GM04504 (cell line): ENCODE measurements at places on chromosomes 6 and 20.

DNA sequence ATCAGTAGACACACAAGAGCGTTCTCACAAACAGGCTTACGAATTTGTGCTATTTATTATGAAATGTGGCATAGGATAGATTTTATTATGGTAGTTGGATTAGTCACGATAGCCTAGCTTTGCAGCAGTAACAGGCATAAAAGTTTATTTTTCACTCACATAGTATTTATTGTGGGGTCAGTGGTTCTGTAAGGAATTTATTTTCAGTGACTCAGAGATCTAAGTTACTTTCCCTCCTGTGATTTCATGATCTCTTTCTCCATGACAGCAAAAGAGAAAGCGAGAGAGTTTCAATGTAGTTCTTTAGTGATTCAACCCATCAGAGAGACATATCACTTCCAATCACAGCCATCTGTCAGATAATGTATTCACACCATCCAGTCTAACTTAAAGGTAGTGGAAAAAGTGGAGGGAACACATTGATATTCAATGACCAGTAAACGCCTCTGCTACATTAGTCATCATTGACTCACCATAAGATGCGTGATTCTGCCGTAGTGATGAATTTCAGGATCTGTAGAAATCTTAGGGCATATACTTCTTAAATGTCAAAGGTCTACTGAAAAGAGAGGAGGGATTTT, 605.5 kb downstream of the HDGFL1 start:
- DNase-seq, result peak; percentile 84

DNA sequence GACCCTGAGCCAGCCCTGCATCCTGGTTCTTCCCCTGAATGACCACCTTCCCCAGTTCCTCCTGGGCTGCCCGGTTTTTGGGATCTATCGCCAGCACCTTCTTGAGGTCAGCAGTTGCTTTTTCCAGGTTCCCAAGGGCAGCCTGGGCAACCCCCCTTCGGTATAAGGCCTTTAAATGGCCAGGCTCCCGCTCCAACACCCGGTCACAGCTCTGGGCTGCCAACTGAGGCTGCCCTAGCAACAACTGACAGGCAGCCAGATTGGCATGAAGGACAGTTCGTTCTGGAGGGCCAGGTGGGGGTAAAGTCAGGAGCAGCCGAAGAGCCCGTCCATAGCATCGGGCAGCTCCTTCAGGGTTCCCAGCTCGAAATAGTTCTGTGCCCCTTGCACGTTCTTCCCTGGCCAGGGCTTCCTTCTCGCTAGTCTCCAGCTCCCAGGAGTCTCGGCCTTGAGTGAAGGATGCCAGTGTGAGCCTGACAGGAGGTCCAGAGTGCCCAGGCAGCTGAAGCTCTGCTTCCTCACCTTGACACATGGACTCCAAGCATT, 778 bp upstream of the ATF6B start:
- DNase-seq, result no peak

GRCh38 chr20:44901974-44902373, 7.9 kb upstream of the PABPC1L start:
- DNase-seq, result no peak

GRCh38 chr6:84597238-84597875, 167.0 kb downstream of the TBX18 start:
- no peak for DNase-seq

DNA sequence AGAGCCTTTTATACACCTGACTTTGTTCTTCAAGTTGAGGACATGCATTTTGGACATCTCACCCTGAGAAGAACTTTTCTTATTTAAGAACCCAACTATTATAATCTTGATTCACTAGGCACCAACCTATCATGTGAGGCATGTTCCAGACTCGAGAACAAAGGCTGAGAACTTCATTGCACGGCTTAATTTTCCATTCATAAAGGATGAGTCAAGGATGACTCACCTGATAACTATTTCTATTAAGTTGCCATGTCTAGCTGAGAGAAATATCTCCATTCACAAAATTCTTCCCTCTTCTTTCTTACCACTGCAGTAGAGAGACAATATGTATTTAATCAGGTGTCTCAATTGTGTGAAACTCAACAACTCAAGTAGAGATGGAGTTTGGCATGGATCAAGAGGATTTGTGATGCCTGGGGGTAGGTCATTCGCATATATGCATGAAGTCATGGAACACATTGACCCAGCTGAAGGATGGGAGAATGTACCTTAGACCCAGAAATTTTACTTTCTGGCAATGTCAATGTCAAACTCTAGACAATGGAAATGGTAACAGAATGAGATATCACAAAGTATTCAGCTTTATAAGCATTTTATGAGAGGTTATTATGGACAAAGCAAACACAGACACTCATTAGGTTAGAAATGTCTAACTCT, 208.7 kb upstream of the PRND start:
- peak; percentile 69 for DNase-seq

DNA sequence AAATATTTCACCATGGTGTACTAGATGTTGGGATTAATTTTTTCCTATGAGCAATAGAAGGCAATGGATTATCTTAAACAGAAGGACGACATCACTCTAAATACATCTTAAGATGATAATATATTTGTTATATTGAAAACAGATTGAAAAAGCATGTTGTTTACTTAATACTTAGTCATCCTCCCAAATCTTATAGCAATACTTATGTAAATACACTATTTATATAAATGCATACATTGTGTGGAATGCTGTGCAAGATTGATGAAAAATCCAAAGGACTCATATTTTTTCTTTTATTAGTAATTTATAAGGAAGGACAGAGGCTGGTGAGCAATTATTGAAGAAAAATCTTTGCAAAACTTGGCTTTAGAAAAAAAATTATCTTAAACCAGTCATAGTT, 593.5 kb downstream of the MMUT start:
- DNase-seq, result no peak

GRCh38 chr20:35316086-35316485, 23.9 kb upstream of the FAM83C start:
- no peak for DNase-seq

- DNase-seq, result no peak
Observed at GRCh38 chr6:38248500-38249234, 391.1 kb downstream of the BTBD9 start.

DNA sequence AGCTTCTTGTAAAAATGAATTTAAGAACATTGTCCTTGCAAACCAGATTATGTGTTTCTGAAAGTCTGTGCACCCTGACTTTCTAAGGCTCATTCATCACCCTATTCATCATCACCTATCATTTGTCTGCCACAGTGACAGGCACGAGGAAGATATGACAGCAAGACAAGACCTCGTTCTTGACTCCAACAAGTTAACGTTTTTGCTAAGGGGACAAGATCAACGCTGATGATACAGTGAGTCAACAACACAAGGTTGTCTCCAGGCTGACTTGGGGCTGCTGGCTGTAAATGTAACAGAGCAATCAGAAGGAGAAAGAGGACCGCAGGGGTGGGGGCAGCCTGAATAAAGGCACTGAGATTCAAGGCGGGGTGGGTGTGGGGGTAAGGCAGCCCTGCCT, 94.2 kb downstream of the FOXC1 start:
- DNase-seq, result no peak

DNA sequence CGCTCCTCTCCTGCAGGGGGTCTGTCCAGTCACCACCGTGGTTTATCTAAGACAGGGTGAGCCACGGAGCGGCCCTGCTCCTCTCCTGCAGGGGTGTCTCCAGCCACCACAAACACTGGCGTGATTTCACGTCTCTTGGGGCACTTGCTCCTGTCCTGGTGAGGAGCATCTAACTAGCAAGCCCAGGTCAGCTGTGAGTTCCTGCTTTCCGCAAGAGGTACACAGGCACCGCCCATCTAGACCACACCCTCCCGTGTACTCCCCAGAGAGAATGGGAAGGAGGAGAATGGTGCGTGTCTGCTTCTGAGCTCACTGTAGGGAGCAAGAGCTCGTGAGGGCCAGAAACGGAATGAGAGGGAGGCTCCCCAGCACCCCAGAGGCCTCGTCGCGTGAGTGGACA, 40.7 kb downstream of the DACT2 start:
- no peak for DNase-seq

DNA sequence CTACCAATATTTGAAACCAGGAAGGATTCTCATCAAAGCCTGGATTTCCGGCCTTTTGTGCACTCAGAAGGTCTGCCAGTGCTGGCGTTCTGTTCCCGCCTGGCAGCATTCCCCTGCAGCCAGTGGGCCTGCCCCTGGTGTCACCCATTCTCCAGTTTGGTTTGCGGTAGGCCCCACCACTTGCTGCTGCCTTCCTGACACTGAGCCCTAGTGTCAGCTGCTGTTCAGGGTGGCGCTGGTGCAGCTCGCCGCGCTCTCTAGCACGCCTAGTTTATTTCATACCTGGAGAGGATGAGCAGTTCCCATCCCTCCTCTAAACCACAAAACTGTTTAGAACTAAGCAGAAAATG, 9.5 kb downstream of the NPEPL1 start:
- no peak for DNase-seq

DNA sequence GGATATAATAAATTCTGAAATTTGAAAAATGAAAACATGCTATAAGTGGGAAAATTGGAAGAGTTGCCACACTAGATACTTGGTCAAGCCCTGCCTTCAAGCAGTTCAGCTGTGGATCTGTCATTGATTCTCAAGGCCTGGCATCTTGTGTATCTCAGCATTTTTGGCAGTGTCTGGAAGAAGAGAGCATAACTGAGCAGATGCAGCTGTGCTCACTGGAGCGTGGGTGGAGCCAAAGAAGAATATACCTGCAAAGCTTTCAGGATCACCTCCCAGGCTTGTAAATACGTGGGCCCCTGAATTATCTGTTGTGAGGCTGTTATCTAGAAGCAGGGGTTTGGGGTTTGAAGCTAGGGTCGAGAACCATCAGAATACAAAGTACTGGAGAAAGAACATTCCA, 31.3 kb upstream of the CHD6 start:
- DNase-seq, result no peak

- DNase-seq, result no peak
Observed at GRCh38 chr6:163756079-163756478, 341.6 kb downstream of the QKI start.

DNA sequence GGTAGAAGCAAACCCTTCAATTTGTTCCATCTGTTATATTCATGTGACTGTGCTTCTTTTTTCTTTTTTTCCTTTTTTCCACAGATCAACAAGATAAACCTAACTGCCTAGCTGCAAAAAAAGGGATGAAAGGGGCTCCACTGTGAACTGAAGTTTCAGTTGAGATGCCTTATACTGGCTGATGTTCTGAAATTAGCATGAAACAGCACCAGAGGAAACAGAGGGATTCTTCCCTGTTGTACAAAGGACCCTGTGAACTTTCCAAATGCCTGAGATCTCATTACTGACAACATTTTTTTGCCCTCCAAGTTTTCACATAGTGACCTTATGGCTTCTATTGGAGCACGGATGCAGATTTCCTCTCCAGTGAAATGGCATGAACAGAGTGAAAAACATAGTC, 302.7 kb upstream of the TFAP2D start:
- no peak for DNase-seq

DNA sequence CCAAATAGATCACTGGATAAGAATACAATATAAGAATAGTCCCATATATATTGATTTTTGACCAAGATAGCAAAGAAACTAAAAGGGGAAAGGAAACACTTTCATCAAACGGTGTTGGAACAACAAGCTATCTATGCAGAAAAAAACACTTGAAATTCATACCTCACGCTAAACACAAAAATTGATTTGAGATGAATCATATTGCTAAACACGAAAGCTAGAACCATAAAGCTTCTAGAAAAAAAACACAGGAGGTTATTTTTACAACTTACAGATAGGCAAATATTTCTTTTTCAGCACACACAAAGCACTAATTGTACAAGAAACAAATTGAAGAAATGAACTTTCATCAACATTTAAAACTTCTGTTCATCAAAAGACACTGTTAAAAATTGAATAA, 36.7 kb upstream of the TMEM14A start:
- DNase-seq, result no peak

DNA sequence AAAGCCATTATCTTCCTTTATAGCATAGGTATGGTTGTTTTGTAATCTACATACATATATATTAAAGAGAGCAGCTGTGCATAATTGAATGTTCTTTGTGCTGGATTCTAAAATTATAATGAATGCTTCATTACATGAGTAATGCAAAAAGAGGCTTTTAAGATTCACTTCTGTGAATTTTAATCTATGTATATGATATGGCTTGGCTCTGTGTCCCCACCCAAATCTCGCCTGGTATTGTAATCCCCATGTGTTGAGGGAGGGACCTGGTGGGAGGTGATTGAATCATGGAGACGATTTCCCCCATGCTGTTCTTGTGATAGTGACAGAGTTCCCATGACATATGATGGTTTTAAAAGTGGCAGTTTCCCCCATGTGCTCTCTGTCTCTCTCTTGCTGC, 255.4 kb downstream of the GRM1 start:
- DNase-seq, result no peak

DNA sequence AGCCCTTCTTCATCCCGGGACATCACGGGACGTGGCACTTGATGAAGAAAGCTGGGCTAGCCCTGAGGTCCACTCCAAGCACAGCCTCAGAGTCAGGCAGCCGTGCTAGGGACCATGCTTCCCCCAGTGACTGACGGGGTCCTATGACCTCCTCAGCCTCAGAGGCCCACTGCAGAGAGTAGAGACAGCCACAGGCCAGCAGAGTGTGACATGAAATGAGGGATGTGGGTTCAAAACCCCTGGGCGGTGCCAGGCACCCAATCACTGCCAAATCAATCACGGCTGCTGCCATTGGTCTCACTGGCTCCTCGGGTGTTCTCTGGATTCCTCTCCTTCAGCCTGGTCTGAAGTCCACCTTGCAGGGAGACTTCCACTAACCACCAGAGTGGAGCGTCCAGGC, 197.7 kb upstream of the CDH4 start:
- DNase-seq, result no peak

GRCh38 chr6:17768881-17769280, 62.2 kb upstream of the NUP153 start:
- no peak for DNase-seq

GRCh38 chr6:17884498-17885478, 102.6 kb downstream of the KIF13A start:
- no peak for DNase-seq

DNA sequence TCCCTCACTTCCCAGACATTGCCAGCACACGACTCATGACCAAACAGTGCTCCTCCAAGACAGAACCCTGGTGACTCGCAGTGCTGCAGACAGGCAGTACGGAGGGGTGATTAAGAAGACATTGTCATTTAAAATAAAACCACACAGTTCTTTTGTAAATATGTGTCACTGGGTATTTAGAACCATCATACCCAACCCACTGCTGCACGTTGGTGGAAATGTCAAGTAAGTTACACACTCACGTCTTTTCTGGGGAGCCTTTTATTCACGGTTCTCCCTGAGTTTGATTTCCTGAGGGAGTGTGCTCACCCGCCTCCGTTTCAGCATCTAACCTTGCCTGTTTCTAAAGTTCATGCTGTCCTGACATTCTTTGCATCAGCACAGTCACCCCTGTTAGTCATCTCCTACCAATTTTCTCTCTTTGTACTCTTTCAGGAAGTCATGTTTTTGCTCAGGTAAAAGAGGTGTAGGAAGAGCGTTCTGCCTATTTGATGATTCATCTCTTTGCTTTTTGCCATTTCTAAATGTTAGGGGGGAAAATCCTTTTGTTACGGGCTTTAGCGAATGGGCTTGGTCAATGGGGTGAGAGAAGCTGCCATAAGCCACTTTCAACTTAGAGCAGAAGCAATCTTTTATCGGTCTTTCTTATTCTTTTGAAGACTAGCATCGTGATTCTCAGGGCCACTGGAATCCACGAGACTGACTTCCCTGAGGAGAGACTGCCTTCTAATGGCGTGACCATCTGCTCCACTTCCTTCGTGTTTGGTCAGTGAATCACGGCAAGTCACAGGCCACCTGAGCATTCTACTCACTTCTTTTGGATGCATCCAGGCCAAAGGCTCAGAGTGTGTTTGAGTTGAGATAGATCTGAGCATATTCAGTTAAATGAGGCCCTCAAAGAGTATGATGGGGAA, 512.8 kb upstream of the JARID2 start:
- DNase-seq, result no peak
